Kidney (tissue), 22 donors: ENCODE measurements at places on chromosomes 6 and 20.

DNA sequence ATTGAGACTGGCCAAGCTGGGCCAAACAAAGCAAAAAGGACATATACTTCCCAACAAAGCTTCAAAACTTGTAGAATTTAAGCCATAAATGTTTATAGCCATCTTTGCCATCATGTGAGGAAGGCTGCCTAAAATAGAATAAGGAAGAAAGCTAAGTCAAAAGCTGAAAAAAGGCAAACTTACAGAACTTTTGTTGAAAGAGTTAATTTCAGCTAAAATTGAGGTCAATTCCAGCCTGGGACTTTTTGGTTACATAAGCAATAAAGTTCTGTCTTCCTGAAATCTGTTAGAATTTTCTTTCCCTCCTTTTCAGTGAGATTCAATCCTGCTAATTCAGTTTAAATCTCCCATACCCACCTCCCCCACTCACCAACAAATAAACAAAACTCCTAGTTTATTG is 227.9 kb upstream of the MARCKS start:
- DNase-seq, result no peak

- DNase-seq, result no peak
These were observed 166.1 kb downstream of the CD83 start for GRCh38 chr6:14283600-14284235.

GRCh38 chr6:73409395-73409794 is 14.8 kb downstream of the DDX43 start:
- DNase-seq, result no peak

DNA sequence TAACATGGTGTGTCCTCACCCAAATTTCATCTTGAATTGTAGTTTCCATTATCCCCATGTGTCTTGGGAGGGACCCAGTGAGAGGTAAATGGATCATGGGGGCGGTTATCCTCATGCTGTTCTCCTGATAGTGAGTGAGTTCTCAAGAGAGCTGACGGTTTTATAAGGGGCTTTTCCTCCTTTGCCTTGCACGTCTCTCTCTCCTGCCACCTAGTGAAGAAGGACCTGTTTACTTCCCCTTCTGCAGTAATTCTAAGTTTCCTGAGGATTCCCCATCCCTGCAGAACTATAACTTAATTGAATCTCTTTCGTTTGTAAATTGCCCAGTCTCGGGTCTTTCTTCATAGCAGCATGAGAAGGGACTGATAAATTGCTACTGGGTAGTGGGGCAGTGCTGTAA is 789.3 kb downstream of the FRK start:
- no peak for DNase-seq

DNA sequence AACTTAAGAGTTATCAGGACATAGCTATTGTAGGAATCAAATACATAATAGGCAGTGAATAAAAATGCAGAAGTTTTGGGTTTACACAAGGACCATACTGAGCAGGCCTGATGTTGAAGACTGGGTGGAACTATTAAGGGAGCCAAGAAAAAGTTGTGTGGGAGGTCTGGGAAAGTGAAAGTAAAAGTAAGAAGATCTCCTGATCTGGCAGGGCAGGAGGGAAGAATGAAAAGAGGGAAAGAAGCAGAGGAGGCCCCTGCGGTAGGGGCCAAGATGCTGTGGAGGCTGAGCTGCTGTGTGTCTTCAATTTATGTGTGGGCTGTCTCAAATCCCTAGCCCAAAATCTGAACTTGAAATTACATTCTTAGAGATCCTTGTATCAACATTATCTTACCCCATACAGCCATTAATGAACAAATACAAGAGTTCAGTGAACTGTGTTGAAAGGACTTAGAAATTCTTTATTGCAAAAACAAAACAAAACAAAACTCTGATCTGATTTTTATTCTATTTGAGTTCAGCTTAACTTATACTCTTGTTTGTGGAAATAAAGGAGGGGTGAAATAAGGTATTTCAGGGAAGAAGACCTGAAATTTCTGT is 1183.8 kb downstream of the HACE1 start:
- DNase-seq, result no peak

- DNase-seq, result no peak
These were observed 35.6 kb upstream of the GATA5 start for GRCh38 chr20:62511300-62511914.

DNA sequence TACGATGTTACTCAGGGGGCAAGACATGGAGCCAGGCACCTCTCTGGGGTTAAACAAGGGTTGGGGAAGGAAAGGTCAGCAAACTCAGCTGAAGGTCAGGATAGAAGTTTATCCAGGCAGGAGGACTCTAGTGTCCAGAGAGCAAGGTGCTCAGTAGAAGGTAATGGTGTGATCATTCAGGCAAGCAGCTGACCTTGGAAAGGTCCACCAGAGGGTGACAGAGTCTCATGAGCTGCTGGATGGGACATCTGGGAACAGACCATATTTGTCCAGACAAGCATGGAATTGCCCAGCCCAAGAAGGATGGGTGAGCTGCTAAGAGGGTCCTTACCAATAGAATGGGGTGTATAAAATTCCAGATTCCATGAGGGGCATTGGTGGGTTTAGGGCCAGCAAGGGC is 89.5 kb downstream of the MAP3K7 start:
- no peak for DNase-seq

DNA sequence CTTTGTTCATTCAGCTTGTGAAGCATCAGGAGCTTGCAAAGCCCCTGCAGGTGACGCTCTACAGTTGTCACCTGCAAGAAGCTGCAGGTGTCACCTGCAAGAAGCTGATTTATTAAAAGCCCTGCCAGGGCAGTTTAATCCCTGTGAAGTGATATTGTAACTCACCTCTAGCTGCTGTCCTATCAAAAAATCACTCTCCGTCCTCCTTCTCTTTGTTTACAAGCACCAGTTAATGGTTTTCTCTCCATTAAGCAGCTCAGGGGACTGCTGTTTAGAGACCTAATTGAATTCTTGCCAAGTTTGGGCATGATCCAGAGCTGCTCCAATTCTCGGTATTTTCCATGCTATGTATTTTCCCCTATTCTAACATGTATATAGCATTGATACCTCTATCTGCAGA is 345.9 kb downstream of the ARHGAP18 start:
- DNase-seq, result no peak

DNA sequence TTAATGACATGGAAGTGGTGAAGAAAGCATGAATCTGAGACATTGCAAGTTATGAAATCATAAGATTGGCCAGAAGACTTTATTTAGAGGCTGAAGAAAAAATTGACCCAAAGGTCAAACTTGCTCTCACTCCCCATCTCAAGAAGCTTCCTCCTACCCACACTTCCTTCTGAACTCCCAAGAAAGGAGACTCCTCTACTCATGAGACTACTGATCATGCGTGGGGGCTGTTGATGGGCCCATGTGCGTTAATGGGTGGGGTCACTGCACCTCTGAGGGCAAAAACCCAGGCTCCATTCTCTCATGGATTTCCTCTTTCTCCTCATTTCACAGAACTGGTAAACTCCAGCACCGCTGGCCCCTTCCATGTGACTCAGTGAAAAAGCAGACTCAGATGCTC is 470.6 kb upstream of the ARID1B start:
- no peak for DNase-seq

DNA sequence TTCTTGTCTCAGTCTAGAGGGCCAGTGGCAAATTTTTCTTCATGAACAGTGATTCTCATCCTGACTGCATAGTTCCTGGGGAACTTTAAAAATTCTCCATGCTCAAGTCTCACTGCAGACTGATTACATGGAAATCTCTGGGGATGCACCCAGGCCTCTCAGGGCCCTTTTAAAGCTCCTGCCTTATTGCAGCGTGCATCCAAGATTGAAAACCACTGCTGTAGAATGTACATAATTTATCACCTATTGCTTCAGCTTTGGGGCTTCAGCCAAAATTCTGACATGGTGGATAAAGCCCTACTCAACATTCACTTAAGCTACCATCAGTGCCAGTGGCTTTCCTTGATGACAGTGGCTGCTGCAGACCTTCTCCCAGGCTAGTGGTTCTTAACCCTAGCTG is 143.8 kb downstream of the BTBD3 start:
- no peak for DNase-seq

GRCh38 chr6:163077134-163077533 is 337.4 kb upstream of the QKI start:
- DNase-seq, result no peak

DNA sequence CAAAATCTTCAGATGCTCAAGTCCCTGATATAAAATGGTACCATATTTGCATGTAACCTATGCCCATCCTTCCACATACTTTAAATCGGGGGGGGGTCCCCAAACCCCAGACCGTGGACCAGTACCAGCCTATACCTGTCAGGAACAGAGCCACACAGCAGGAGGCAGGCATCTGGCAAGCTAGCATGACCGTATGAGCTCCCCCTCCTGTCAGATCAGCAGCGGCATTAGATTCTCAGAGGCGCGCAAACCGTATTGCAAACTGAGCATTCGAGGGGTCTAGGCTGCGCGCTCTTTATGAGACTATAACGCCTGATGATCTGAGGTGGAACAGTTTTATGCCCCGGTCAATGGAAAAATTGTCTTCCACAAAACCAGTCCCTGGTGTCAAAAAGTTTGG is 30.7 kb downstream of the FGD2 start:
- DNase-seq, result no peak

DNA sequence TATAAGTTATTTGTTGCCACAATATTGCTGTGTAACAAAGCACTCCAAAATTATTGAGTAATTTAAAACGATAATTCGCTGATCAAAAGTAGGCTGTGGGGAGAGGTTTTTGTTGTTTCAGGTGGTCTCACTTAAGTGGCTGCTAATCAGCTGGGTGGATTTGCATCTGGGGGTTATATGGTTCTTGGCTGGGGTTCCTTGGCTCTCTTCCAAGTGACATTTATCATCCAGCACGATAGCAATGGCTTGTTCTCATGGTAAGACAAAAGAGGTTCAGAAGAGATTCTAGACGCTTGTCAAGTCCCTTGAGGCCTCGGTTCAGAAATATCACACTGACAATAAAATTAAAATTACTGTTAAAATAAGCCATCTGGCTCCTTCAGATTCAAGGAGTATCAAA is 1648.8 kb downstream of the GRIK2 start:
- no peak for DNase-seq

DNA sequence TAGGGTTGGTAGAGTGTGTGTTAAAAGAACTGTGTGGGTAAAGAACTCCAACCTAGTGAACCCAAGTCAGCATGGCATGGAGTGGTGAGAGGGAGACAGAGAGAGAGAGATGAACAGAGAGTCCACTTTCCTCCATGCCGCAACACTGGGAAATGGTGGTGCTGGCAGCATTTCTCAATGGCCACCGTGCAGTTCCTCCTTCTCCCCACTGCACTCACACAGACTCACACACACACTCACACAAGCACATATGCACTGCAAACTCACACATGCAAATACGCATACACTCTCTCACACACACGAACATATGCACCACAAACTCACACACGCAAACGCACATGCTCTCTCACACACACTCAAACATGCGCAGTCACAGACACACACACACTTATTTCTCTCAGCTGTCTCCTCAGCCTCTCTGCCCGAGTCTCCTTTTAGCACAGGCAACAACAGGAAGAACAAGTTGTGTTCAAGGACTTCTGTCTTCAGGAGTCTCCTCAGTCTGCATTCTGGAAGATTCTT is 66.5 kb upstream of the LY86 start:
- DNase-seq, result no peak

DNA sequence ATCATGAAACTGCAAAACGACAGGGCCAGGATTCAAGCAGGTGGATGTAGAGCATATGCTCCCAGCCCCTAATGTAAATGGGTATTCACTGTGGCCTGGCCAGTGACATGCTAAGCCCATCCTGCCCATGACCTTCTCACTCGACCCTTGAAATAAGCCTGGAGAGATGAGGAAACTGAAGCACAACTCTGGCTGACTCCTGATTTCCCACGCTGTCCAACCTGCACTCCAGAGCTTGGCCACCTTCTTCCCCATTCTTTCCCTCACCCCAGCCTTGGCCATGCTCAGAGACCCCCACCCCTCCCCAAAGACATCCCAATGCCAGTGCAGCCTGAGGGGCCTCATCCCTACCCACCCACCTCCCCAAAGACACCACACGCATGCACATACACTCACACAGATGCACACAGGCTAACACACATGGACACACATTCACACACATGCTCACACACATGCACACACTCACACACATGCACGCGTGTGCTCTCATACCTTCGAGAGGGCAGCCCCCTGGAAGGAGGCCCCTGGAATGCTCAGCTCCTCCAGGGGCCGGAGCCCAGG is 12.4 kb downstream of the TFEB start:
- DNase-seq, result peak; percentile 65

- no peak for DNase-seq
These were observed 270.3 kb upstream of the SYNCRIP start for GRCh38 chr6:85913001-85913400.

DNA sequence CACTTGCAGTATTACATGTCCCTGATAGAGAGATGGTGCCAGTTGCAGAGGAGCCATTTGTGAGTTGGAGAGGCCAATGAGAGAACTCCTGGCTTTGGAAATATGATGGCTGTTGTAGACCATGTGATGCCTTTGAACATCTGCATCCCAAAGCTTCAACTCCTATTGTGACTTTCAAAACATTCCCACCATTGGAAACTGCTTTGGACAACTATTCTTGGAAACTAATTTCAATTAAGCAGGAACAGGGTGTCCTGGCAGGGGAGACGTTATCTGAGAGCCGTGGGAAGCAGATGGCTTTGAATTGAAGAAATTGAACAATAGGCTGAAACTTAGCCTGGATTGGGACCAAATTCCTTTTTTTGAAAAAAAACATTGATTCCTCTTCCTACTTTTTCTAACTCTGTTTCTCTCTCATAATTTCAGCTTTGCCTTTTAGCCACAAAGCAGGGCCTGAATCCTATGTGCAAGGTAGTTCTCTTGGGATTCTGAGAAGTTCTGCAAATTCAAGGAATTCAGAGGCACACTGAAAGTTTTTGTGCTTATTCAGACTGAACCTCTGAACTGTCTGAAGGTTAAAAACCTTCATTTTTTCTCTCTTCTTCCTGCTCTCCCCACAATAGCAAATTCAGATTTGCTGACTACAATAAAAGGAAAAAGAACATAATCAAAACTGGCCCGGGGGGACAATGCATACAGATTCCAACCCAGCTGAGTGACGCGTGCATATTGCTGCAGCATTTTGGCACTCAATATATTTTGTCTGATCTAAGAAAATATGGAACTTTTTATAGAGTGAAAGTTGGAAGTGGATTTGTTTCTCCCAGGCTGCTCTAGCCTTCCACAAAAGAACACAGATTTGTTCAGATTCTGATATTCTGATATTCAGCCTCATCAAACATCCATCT is 720.4 kb upstream of the CHD6 start:
- DNase-seq, result no peak

DNA sequence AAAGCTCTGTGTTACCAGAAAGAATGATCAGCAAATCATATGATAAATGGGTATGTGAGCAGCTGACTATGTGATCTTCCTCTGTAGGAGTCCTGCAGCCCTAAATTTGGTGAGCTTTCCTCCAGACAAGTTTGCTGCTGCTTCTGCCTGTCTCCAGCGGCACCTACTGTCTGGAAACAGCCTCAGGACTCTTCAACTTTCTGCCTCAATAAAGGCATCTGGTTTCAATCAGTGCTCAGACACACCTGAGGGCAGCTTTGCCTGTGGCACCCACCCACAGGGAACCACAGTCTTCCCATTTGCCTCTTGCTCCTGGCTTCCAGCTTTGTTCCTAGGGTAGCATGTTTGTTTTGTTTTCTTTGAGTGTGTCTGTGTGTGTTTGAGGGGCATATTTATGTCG is 727.9 kb upstream of the MAN1A1 start:
- no peak for DNase-seq

- DNase-seq, result no peak
These were observed 23.8 kb downstream of the OR2J3 start for GRCh38 chr6:29131691-29132090.

- DNase-seq, result no peak
These were observed 34.5 kb downstream of the TPD52L1 start for GRCh38 chr6:125188037-125188436.
